ENCODE measurements at places on chromosomes 6 and 20. TPM values are rescaled to one million over a fixed set of nuclear protein-coding genes. Genes with fewer than 3 reads are reported as not detected.

- no peak for DNase-seq
Observed at GRCh38 chr6:30725713-30726505, 5.8 kb downstream of the TUBB start.

- no peak for DNase-seq
Observed at GRCh38 chr20:1296922-1297321, 30.8 kb downstream of the SNPH start.

DNA sequence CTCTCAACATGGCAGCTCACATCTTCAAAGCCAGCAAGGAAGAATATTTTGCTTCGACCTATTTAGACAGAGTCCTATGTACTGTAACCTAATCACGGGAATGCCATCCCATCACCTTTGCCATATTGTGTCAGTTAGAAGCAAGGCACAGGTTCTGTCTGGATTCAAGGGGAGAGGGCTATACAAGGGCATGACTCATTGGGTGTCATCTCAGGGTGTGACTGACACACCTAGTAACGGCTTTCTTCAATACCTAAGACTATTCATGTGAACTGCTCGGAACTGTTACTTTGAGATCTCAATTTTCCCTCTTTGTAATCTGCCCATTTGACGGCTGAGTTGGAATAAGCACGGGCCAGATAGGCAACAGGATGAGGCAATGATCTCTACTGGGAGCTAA, 135.6 kb upstream of the HDGFL1 start:
- DNase-seq: no peak

DNA sequence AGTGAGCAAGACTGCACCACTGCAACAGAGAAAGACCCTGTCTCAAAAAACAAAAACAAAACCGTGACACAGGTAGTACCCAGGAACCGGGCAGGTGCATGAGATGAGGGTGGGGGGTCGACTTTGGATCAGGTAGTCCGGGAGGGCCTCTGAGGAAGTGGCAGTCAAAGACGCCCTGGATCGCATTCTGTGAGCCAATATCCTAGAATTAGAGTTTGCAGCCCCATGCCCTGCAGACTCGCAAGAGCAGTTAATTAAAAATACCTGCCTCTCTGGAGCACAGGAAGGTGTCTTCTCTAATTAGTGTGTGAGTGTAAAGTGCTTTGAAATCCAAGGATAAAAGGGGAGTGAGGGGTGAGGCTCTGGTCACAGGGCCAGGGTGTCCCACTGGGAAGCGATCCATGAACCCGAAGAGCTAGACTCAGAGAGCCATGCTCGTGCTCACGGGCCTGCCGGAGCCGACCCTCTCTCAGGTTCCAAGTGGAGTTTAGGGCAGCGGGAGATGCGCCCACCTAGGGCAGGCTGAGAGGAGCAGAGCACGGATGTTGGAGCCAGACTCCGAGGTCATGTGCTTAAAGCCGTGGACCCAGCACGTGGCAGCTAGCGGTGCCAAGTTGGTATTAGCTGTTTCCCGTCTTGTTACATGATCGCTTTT, 74.7 kb upstream of the PTPN1 start:
- DNase-seq: no peak

- DNase-seq: no peak
Observed at GRCh38 chr6:105932440-105932839, 153.7 kb upstream of the PRDM1 start.

DNA sequence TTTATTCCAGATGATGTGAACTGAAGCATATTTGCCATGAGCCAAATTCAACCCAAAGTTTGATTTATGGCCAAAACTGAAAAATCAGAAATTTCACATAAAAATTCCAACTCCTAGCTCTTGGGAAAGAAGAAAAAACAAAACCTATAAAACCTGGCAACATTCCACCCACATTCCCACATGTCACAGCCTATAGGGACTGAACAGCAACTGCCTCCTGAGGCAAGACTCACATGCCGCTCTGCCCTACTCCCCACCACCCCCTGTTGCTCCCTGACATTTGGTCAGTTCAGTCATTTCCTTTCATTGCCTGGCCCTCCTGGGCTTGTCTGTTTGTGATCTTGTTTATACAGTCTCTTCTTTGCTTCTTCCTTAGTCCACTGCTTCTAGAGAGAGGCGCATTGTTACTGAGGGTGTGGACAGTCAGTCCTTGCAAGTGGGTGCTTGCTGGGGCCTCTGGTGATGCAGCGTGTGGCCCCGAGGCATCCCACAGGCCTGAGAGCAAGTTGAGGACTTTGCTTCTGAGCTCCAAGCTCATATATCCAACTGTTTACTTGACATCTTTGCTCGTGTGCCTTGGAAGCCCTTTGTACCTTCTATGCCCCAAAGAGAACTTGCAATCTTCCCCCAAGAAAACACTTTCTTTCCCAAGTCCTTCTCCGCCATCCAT, 31.4 kb downstream of the NFATC2 start:
- DNase-seq: no peak

GRCh38 chr6:144360401-144360800, 75.3 kb downstream of the UTRN start:
- DNase-seq: no peak

DNA sequence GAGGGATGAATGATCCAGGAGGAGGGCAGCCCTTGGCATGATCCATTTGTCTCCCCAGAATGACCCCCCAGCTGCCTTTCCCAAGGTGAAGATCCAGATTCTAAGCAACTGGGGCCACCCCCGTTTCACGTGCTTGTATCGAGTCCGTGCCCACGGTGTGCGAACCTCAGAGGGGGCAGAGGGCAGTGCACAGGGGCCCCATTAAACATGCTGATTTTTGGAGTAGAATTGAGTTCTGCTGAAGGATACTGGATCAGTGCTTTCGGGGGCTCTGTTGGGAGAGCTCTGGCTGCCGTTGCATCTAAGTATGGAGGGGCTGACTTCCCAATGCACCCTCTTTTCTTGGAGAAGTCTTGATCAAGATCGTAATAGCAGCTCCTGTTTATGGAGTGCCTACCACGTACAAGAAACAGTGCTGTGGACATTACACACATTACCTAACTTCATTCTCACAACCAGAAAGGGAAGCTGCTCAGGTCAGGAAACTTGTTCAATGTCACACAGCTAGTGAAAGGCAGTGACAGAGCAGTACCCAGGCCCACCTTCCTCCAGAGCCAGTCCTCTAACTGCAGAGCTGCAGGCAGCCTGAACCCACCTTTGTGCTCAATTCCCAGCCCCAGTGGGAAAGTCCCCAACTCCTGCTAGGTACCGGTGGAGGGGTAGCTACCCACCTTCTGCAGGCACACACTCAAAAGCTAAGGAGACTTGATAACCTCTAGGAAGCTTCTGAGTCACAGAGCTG, 5.4 kb downstream of the SPAG4 start:
- DNase-seq: no peak

DNA sequence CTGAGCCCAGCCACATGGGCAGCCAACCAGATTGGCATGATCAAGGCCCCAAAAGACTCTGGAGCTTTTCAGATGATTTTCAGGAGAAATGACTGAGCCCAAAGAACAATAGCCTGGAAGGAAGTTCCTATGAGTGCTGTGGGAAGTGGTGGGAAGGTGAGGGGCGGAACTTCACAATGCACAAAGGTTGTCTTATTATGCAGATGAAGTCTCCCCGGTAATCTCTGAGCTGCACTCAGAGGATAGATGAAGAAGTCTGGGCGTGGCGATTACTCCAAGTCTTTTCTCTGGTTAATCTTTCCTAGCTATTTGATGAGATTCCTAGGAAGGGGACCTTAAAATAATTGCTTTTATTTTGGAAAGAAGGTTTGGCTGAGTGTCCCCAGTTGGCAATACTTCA, 36.9 kb downstream of the LBP start:
- no peak for DNase-seq

- no peak for DNase-seq
Observed at GRCh38 chr6:74658391-74658790, 547.5 kb downstream of the COL12A1 start.

DNA sequence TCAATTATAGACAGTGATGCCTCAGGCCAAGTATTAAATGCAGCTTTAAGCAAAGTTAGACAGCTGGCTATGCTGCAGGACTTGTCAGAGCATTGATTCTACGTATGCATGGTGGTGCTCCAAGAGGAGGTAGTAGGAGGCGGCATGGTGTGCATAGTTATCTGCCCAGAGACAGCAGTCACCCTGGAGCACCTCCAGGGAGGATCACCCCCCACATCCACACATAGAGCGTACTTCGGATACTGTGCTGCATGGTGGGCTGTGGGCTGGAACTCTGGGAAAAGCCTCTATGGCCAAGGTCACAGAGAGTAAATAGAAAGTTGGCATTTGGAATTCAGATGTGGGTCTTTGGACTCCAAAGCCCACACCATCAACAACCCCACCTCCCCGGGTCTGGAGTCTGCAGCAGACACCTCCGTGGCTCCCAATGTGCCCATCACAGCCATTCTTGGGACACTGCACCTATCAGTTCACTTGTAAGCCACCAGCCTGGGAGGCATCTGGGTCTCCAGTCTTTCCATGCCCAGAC, 64.5 kb upstream of the STX16 start:
- no peak for DNase-seq

DNA sequence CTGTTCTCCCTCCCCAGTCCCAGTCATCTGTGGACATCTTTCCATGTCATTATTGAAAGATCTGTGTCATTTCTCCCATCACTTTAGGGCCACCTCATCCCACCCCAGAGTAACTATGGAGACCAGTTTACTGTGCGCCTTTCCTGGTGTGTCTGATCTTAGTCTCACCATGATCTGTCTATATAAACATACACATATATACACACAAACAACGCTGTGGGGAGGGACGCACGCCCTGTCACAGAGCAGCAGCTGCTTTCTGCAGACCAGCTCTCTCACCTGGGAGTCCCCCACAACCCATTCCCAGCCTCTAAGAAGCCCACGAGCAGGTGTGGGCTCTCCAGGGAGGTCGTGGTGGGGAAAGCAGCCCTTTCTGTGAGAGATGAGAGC, 68.1 kb upstream of the TOX2 start:
- no peak for DNase-seq

DNA sequence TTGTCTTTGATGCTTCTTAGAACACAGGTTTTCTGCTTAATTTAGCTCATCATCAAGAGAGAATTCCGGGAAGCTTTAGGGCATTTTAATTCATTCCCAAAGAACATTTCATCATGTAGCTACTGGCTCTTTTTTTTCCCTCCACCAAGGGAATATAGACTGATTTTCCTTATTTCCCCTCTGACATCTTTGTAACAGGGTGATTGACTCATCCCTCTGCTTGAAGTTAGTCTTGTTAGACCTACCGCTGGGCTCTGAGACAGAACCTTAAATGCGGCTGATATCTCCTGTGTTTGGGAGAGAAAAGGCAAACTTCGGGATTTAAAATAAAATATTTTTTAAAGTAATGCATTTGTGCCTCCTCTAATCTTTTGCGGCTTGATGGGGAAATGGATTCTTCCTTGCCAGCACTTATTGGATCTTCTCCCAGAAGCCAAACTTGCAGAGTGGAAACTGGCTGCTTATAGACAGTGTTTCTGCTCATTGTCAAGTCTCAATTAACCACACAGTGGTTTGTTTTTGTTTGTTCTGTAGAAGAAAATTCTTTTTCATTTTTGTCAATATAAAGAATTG, 272.7 kb upstream of the PLCB4 start:
- no peak for DNase-seq

DNA sequence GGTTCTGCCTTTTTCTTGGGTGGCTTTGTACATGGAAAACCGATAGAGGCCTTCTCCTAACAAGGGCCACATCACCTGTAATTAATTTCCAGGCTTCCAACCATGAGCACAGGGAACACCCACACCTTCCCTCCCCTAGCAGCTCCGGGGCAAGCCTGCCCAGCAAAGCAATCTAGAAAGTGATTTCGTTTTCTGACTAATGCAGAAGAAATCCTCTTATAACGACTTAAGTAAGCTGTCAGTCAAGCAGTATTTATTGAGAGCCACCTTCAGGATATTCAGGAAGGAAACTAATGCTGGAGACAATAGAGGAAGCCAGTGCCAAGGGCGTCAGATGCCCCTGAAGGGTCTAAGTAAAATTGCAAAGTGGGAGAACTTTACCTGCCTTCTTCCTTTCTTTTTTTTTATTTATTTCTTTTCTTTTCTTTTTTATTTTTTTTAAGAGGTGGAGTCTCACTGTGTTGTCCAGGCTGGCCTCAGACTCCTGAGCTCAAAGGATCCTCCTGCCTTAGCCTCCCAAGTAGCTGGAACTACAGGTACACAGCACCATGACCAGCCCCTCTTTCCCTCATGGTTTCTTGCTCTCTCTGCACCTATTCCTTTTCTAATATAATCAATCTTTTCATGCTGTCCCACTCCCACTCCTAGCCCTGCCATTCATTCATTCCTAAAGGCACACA, 67.5 kb upstream of the MBOAT1 start:
- DNase-seq: no peak

GRCh38 chr6:160015778-160016684, 47.1 kb downstream of the IGF2R start:
- DNase-seq: no peak

DNA sequence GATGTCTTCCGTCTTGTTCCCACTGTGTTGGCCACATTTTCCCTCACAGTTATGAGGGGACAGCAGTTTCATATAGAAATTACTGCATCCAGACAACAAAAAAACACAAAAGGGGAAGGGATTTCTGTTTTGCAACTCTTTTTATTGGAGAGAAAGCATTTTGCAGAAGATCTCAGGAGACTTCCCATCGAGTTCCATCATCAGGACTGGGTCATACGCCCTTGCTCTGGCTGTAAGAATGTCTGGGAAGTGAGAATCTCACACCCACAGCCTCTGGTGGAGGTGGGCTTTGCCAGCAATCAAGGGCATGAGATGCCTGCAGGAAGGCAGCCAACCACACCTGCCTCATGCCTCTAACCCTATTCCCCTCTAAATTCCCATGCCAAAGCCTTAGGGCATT, 5.8 kb upstream of the IGF2R start:
- DNase-seq: no peak

DNA sequence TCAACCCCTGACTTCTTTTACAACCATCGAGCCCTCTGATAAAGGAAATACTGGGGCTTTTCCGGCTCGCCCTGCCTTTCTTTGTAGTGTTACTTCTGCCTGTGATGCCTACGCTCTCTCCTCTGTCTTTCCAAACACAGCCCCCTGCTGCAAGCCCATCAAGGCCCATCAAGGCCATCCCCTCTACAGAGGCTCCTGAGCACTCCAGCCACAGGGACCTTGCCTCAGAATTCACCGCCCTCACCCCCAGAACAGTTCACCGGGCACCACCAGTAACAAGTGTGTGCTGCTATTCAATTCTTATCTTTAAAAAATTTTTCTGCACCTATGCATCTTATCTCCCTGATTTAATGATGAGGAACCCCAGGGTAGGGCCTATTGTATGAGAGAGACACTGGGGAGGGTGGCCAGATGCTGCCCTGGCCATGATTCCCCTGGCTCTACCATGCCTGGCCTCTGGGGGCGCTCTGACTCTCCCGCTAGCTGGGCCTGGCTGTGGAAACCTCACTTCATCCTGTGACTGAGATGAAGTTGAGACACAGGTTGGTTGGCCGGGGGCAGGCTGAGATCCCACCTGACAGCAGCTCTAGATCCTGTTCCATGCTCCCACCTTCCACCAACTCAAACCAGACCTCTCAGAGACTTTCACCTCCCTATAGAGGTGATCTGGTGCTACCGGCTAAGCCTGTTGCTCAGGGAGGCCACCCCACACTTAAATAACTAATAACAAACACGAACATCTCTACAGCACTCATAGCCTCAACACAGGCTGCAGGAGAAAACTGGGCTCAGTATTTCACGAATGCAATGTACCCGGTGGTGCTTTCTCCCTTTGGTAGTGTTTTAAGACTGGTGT, 19.2 kb upstream of the GLP1R start:
- no peak for DNase-seq

Gene DOK5
- total RNA-seq: not detected

Gene KCNQ5
- total RNA-seq: 0.31 TPM

Gene REM1
- 3.1 TPM for total RNA-seq

Gene ZKSCAN3
- 3.3 TPM for total RNA-seq

Gene TMEM217
- total RNA-seq: 1.2 TPM

Gene SYCP2
- total RNA-seq: 2.7 TPM

Gene OXT
- not detected for total RNA-seq

Gene TINAG
- not detected for total RNA-seq

Gene FNDC1
- total RNA-seq: not detected

All from upper lobe of left lung (tissue), 6 donors.